Stimulated activated CD4-positive, alpha-beta T cell treated with anti-CD3 and anti-CD28 coated beads, Interleukin-1b, Interleukin-23, amount 100 ng/mL, for 48 hours (primary cell): ENCODE measurements at places on chromosomes 1 and 21.

GRCh38 chr1:41455479-41456332, 28.8 kb downstream of the EDN2 start:
- no peak for DNase-seq

DNA sequence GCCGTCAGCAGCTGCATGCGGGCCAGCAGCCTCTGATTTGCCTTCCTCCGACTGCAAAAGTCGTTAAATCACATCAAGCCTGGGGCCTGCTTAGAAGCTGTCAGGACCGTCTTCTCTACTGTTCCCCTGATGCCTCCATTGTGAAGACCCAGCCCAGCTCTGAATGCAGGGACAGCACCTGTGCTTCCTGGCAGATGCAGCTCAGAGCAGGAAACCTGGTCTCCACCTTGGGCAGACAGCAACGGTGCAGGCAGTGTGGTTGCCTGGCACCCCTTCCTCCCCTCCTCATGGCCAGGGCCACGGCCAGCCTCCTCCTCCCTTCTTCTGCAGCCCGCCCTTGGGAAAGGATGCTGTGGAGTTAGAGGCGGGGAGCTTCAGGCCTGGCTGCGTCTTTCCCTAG, 92.3 kb upstream of the COL6A1 start:
- DNase-seq = no peak

DNA sequence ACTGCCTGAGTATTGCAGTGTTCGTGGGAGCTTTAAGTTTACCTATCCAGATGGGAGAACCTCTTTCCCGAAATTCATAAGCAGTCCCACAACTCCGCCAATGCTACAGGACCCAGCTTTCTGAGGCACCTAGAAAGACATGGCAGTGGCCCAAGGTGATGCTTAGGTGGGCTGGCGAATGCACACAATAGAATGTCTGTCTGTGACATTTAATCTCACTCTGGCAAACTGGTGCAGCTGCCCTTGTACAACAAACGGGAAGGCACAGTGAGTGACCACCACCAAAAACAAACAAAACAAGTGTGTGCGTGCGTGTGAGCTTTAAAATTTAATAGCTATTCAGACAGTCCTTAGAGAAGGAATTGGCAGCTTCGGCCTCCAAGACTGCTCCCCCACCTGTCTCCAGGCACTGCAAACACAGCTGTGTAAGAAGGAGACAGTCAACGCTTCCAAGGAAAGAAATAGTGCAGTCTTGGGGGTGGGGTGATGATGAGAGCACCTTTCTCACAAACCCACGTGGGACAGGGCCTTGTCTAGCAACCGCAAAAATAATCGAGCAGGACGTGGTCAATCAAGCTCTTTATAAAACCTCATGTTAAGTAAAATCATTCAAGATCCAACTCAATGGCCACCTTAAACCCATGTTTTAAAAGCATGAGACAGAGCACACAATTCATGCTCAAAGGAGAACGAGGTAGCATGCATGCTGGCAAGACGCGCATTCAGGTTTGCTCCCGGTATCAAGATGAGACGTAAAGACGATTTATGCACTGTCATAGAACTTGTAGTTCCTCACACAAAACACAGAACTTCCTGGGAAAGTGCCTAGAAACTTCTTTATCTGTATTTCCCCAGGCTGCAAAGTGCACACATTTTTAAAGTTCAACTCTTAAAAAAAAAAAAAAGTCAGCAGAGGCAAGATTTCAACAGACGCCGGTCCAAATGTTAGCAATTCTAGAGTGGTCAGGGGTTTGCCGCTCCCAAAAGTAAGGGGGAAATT, 84.1 kb downstream of the TM2D1 start:
- DNase-seq = no peak

DNA sequence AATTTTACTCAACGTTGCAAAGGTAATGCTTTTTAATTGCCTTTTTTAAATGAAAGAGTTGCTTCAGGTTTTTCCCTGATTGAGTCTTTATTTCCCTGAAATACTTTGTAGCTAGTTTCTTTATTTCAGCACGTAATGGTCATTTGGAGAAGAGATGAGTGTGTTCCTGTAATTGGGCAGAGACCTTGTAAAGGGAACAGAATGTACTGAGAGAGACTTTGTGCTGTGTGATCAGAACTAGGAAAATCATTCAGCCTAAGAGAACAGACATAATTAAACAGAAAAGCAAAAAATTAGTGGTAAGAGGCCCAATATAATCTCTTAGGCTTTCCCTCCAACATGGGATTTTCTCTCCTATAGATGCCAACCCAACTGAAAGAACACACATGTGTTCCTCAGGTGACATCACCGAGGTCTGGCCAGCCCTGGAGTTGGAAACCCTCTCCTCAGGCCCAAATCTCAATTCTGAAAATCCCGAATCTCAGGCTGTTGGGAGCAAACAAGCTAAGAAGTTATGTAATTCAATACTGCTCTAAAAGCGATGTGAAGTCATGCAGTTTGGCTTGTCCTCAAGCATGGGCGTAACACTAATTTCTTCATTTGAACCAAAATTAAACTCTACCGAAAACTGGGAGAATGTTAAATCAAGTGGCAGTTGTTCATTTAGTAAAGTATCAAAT, 102.0 kb downstream of the TGFB2 start:
- no peak for DNase-seq

- no peak for DNase-seq
Measured at GRCh38 chr1:109299558-109300343, 7.1 kb downstream of the MYBPHL start.

GRCh38 chr1:59446257-59446901, 149.5 kb downstream of the FGGY start:
- no peak for DNase-seq

- DNase-seq = no peak
Measured at GRCh38 chr1:110302836-110303235, 36.3 kb upstream of the RBM15 start.

DNA sequence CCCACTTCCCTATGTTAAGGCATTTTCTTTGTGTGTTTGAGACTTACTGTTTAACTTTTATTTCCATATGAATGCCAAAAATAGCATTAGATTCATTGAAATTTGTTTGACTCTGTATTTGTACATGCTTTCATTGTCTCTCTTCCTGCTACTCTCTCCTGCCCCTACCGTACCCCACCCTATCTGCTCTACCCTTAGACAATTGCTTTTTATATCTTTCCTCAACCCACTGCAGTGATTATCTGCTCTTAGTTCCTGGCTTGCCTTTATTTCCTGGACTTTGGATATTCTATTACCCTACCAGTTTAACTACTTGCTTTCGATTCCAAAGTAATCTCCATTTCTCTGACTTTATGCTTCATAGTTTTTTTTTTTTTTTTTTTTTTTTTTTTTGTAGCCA, 10.5 kb downstream of the RAVER2 start:
- no peak for DNase-seq

DNA sequence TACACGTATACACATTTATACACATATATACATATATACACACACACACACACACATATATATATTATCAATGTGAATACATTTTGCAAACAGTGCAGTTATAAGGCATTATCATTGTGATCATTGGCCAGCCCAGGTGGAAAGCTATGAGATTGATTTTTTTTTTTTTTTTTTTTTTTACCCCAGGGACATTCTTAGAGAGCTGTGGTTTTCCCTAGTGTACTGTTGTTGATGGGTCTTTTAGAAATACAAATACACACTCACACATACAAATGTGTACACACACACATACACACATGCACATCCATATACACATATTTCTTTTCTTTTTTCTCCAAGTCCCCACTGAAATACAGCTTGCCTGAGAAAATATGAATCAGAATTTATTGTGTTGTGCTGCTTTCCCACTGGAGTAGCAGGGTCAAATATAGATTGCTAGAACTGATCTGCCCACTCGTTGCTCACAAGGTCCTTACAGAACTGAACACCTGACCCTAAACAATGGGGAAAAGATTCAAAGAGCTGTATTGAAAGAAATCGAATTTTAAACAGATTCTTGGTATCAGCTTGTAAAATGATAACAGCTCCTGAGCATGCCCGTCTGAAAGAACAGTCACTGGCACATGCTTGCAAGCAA, 325.6 kb downstream of the OMA1 start:
- DNase-seq = no peak

DNA sequence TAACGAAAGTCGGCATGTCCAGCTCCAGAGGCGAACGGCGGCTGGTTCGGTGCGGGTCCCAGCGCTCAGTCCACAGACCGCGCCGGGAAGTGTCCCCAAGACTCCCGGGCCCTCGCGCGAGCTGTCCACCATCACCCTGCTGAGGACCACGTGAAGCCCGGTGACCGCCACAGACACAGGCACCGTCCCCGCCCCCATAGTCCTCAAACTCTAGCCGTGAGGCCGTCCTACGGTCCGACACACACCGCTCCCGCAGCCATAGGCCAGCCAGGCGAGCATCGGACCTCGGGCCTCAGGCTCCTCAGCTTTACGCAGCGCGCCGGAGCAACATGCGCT, 535 bp downstream of the SETD4 start:
- peak; percentile 21 for DNase-seq

- peak; percentile 60 for DNase-seq
Measured at GRCh38 chr1:116508984-116509980, 61.5 kb downstream of the CD58 start.

- DNase-seq = no peak
Measured at GRCh38 chr1:167983797-167984420, 47.0 kb upstream of the MPC2 start.

- DNase-seq = no peak
Measured at GRCh38 chr1:230117694-230118093, 50.7 kb downstream of the GALNT2 start.

DNA sequence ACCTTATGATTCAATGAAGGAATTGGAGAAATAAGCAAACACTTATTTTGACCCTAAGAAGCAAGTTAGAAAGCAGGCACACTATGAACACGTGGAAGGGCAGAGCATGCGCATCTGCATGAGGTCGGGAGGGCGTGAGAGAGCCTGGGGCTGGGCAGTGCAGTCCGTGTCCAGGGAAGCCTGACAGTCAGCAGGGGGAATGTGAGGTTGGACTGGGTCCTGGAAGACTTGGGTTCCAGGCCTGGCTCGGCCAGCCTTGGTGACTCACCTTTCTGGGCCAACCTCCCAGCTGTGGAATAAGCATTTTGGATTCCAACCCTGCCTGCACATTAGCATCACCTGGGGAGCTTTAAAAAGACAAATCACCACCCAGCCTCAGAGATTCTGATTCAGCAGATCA, 26.6 kb upstream of the LMX1A start:
- no peak for DNase-seq

GRCh38 chr1:88648706-88649105, 35.4 kb upstream of the PKN2 start:
- DNase-seq = no peak

GRCh38 chr1:218462587-218462986, 117.5 kb downstream of the TGFB2 start:
- no peak for DNase-seq

DNA sequence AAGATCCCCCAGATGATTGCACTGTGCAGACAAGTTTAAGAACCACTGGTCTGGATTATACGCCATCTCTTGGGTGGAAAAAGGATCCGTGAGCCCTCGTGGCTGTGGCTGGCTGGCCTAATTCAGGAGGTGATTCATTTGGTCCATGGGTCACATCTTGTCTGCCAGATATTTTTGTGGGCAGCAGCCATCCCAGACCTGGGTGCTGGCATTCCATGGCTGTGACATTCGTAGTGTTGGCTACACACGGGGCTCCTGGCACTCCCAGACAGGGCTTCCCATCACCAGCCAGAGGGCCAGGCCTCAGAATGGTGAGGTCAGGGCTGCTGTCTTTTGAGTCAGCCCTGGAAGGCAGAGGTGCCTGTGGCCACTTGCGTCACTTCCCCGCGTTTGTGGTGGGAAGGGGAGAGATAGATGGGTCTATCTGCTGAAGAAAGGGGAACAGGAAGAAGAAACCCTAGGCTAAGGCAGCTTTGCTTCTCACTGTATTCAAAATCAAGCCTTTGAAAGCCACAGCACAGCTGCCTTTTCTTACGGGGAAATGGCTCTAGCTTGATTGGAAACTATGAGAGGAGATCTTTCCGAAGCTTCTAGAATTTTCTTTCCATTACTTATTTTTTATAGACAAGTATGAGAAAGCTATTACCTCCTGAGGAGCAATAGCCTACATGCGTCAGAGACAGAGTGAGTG, 32.4 kb downstream of the EIF2D start:
- DNase-seq = peak; percentile 95

- DNase-seq = no peak
Measured at GRCh38 chr1:36773827-36774541, 260.3 kb downstream of the GRIK3 start.

GRCh38 chr1:38203441-38203840, 156.8 kb upstream of the POU3F1 start:
- no peak for DNase-seq

DNA sequence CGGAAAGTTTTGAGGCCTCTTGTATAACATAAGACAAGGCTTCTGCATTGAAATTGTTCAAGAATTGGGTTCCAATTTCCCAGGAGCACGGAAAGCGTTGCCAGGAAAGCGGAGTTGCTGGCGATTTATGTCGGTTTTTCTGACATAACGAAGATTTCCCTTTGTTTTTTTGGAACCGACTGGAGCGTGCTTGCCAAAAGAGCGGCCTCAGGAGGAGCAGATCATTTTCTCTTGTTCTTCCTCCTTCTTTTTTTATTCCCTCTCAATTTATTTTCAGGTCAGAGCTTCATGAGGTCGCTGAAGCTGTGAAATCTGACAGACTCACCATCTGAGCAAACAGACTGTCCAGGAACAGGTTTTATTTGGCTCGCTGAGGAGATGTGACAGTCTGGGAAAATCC, 275.5 kb downstream of the CAMTA1 start:
- DNase-seq = no peak

DNA sequence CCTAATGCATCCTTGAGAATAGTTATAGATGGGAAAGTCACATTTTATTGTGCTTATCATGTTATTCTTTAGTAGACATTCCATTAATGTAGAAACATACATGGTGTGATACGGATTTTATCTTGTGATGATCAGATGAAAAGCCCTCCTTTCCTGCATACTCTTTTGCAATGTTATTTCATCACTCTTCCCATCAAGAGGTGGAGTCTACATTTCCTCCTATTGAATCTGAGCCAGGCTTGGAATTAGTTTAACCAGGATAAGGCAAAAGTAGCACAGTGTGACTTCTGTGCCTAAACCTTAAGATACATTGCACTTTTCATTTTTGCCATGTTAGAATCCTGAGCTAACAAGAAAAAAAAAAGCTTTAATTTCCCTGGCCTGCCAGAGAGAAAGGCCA, 393.7 kb upstream of the ST6GALNAC5 start:
- no peak for DNase-seq

GRCh38 chr1:151832318-151832980, 847 bp upstream of the RORC start:
- DNase-seq = no peak

DNA sequence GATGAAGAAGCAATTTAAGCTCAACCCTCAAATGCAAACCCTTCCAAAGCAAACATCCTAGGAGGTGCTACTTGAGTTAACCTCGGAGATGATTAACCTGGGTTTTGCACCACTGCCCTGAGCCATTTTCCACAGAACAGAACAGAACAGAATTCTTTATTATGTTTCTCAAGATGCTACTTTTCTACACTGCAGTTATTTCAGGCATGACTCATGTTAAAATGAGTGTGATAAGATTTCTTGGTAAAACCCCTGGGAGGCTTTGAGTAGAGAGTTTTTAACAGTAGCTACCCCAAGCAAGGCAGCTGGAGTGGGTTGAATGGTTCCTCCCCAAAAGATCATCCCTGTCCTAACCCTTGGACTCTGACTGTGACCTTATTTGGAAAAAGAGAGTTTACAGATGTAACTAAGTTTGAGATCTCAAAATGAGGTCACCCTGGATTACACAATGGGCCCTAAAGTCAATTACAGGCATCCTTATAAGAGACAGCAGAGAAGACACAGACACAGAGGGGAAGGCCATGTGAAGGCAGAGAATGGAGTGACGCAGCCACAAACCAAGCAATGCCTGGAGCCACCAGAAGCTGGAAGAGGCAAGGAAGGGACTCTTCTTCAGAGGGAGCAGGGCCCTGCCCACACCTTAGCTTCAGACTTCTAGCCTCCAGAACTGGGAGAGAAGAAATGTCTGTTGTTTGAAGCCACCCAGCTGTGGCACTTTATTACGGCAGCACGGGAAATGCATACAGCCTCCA, 153.4 kb downstream of the ETS2 start:
- DNase-seq = peak; percentile 34
